ENCODE measurements at places on chromosomes 2 and 18.

- no peak for DNase-seq
These were observed 41.8 kb downstream of the CDH7 start for GRCh38 chr18:65792456-65793074.

DNA sequence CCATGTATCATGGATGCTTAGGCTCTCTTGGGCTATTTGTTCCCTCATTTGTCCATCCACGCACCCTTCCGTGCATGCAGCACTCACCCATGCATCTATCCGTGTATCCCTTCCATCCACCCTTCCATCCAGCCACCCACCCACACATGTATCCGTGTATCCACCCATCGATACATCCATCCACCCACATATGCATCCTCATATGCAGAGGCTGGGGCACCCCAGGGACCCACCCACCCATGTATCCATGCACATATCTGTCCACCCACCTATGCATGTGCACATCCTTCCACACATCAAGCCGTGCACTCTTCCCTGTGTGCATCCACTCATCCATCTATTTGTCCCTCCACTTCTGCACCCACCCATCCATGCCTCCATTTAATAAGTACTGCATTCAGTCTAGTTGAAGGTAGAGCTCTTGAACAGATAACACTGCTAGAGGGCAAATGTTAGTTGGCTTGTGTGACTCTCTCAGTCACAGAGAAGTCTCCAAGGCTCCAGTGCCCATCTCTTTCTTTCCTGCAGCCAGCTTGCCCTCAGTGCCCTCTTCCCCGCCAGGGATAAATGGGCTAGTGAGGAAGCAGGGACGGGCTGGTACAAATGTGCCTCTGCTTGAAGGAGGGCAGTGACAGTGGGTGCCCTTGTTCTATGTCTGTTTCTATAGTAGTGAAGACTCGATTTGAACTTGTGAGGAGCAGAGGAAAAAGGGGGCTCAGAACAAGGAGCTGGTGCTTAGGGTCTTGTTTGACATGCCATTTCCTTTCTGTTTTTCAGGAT is 61.5 kb downstream of the EMILIN2 start:
- DNase-seq: no peak

- no peak for DNase-seq
These were observed 3.7 kb downstream of the ANKRD53 start for GRCh38 chr2:70981866-70982810.

GRCh38 chr2:170335351-170335750 is 157.4 kb downstream of the MYO3B start:
- no peak for DNase-seq

DNA sequence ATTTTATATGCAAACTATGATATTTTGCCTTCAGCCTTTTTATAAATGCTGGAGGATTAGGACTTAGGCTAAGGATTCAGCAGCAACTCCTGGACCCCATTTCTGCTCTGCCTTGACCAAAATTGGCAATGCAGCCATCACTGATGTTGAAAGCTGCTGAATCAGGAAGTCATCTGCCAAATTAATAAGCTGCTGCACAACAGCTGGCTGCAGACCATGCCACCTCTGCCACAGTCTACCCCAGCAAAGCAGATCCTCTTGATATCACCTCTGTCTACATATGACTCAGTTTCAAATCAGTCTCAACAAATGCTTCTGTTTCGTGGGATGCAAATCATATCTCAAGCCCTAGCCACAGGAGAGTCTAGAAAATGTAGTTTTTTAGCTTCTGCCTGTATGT is 7.1 kb upstream of the SOS1 start:
- DNase-seq: no peak

DNA sequence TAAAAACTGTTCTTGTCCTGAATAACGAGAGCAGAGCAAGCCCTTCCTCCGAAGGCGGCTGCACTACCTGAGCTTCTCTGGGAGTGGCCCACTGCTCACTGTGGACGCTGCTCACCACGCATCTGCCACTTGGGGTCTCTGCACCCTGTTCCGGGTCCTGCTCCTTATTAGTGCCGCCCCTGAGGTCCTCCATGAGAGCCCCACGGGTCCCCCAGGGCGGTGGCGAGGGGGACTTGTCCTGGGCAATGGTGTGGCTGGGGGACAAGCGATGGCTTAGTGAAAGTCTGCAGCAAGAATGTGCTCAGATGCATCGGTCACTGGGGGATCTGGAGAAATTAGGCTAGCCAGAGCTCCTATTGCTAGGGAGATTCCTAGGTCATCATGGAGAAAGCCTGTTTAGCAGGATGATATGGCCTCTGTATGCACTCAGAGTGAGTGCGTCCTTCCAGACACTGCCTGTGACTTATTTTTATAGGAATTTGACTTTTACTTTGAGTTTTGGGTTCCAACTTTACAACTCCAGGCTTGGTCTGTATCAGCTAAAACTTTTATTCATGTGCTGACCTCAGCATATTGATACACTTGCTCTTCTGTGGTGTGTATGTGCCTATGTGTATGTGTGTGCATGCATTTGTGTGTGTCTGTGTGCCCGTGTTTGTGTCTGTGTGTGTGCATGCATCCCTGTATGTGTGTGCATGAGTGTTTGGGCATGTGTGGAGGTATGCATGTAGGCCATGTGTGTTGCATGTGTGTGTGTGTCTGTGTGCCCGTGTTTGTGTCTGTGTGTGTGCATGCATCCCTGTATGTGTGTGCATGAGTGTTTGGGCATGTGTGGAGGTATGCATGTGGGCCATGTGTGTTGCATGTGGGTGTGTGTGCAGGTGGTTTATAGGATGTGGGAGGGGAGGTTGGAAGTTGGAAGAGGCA is 129.5 kb downstream of the SNTG2 start:
- no peak for DNase-seq

DNA sequence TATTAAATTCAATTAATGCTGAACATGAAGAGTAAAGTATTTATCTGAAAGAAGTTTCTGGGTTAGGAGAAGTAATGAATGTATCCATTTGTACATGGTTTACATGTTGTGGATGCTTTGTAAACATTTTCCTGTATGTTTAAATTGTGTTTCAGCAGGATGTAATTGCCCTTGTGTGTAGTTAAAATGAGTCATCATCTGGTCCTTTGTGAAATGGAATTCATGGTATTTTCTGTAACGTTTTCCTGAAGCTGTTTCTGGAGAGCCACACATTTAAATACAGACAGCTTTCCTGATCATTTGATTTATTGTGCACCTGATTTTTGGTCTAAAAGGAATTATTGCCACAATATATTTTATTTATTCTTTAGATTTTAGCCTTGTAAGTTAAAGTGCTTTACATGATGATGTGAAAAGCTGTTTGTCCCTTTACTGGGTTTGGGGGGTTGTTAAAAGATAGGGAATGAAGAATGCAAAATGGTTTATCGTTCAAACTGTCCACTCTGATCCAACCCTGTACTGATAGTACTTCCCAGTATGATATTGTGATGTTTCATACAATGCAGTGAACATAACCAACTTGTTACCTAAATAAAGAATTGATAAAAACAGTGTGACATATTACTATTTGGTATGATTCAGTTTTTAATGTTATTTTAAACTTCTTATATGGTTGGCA is 41.7 kb upstream of the SLC3A1 start:
- no peak for DNase-seq

DNA sequence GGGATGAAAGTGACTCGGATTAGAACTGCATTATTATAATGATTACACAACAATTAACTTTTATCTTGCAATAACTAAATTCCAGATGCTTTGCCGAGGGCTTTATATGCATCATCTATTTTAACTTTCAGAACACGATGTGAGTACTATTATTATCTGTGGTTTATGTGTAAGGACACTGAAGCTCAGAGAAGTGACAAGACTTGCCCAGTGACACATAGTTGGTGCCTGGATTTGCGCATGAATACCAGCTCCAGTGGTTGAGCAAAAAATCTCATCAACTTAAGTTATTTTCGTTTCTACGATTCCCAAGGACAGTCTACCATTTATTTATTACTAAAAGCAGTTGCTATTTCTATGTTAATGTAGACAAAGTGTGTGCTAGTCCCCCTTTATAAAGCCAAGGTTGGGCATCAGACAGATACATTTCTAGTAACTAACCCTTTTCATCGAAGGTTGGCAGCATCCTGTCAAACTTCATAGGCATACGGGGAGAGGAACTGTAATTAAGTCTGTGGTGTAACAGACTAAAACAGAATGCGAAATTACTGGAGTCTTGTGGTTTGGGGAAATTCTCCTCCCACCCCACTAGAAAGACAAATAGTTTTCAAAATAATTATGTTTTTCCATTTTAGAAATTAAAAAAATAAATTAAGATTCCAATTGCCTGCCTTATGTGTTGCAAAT is 73.2 kb upstream of the BOD1L2 start:
- no peak for DNase-seq

GRCh38 chr2:225164401-225165050 is 122.3 kb upstream of the DOCK10 start:
- peak; percentile 12 for DNase-seq

- no peak for DNase-seq
These were observed 258.5 kb downstream of the PTGR3 start for GRCh38 chr18:74950479-74950878.

GRCh38 chr2:239370403-239370802 is 30.4 kb downstream of the HDAC4 start:
- DNase-seq: no peak

- no peak for DNase-seq
These were observed 38.4 kb upstream of the UBXN4 start for GRCh38 chr2:135703300-135703699.

GRCh38 chr2:234533626-234534025 is 36.7 kb upstream of the ARL4C start:
- DNase-seq: no peak

DNA sequence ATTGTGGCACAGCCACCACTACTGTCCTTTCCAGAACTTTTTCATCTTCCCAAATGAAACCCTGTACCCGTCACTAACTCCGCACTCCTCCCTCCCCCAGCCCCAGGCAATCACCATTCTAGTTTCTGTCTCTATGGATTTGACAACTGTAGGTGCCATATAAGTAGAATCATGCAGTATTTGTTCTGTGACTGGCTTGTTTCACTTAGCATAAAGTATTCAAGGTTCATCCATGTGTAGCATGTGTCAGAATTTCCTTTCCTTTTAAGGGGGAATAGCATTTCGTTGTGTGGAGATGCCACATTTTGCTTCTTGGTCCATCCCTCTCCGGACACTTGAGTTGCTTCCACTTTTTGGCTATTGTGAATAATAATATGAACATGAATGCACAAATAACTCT is 842 bp upstream of the CKAP2L start:
- DNase-seq: no peak

DNA sequence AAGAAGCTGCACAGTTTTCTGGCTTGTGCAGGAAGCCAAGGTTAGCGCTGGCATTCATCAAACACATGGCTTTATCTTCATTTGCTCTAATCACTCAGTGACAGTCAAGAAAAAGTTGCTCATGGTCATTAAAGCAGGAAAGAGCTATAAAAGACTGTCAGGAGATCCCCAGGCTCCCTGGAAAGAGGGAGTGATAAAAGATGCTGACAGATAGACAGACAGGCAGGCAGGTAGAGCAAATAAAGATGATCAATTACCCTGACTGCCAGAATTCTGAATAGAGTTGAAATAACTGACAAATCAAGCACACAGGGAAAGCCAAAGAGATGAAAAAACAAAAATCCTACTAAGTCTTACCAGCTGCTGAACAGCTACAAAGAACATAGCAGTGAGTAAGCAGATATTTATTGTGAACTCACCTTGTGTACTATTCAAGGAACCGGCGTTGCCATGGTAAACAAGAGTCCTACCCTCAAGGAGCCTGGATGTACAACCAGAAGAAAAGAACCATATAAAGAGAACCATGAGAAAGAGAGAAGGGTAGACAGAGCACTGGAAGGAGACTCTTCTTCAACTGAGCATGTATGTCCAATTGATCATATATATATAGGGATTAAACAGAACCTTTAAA is 68.0 kb downstream of the RNF152 start:
- no peak for DNase-seq

GRCh38 chr2:236175548-236176150 is 7.5 kb upstream of the GBX2 start:
- no peak for DNase-seq

GRCh38 chr2:133726973-133727372 is 158.7 kb upstream of the NCKAP5 start:
- DNase-seq: no peak

DNA sequence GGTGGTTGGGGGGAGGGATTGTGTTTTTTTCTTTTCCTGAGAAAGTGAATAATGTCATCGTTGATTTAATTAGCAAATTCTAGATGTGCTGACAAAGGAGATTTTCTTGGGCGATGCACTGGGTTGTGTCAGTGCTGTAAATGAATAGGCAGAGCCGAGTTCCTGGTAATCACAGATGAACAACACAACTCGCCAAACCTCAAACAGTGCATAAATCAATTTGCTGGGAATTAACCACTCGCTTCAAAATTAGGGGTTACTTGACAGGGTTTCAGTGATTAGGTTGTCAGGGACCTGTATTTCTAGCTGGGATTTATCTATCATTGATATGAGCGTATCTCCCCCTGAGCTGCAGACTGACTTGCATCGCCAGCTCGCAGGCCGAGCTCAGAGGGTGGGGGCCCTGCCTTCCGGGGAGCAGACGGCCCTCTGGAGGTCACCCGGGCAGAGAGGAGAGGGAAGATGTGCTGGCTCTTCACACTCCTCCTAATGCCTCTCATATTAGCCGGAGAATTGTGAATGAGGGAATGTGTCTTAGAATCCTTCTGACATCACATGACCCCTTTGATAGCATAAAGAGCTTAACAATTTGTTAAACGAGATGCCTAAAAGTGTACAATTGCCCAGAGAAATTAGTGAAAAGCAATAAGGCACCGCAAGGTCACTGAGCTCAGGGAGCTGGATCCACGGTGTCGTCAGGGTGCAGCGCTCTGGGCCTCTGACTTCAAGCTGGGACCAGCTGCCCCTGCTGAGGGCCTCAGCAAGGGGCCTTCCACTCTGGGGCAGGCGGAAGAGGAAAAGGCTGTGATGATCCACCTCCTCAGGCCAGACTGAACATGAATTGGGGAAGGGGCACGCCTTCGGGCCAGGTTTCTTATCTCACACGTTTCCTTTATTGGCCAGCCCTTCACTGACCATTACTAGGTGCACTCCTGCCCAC is 48.9 kb downstream of the SMIM21 start:
- no peak for DNase-seq

- no peak for DNase-seq
These were observed 310.6 kb upstream of the SPRED2 start for GRCh38 chr2:65742977-65743376.
